ENCODE measurements at places on chromosomes 5 and 9. TPM values are rescaled to one million over a fixed set of nuclear protein-coding genes. Genes with fewer than 3 reads are reported as not detected.

DNA sequence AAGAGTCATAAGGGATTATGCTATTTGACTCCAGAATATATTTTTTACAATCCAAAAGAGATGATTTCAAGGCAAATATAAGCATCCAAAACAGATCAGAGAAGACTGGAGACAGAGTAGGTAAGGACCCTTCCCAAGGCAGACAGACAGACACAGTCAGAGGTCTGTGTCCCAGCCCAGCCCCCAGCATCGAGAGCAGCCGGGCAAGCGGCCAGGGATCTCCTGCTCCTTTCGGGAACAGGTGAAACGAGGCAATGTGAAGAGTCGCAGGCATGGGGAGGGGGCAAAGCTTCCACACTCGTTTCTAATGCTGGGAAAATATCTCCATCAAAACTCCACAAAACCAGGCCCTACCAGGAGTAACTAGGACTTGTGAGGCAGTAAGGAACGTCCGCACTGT lies 5.8 kb downstream of the PAEP start:
- no peaks in the 10 kb centered on the region for H3K4me1 ChIP-seq
- no peak overlapping the region for H3K27ac ChIP-seq
- no peaks in the 10 kb centered on the region for H3K36me3 ChIP-seq
- H3K4me3 ChIP-seq = no peak overlapping the region

DNA sequence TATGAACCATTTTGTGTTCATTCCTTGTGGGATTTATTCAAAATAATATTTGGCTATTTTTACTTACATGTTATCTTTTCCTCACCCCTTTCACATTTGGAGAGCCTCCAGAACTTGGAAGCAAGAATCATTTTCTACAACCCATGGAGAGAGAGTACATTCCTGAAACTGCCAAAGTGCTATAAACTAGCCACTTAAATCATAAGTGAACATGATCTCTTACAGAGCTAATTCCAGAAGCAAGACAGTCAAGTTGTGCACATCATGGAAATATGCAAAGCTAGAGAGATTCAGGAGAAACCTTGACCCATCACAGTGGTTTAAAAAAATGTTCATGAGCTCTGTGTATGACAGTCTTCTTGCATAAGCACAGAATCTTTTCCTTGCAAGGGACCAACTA lies 883.6 kb upstream of the C9orf72 start:
- no peaks in the 10 kb centered on the region for H3K27me3 ChIP-seq
- H3K27ac ChIP-seq = no peak overlapping the region
- no peaks in the 10 kb centered on the region for H3K36me3 ChIP-seq

- H3K36me3 ChIP-seq = no peaks in the 10 kb centered on the region
- H3K4me1 ChIP-seq = no peaks in the 10 kb centered on the region
- H3K27ac ChIP-seq = no peak overlapping the region
- no peak overlapping the region for H3K4me3 ChIP-seq
- no peaks in the 10 kb centered on the region for H3K27me3 ChIP-seq
These were observed 75.3 kb upstream of the SV2C start for GRCh38 chr5:76007904-76008303.

DNA sequence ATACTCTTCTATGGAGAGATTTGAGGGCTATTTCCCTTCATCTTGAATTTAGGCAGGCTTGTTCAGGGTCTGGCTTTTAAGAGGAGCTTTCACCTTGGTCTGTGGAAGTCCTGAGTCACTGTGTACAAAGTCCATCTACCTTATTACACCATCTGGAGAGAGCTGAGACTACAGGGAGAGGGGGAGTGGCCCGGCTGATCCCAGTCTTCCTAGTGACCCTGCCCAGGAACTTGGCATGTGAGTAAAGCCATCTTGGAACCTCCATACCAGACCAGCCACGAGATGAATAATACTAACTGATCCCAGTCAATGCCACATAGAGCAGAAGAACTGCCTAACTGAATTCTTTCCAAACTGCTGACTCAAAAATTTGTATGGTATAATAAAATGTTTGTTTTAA lies 8.4 kb upstream of the IL6ST start:
- DNase-seq = peak; percentile 55
- peaks cover 2% of the 10 kb centered on the region for H3K4me1 ChIP-seq
- no peaks in the 10 kb centered on the region for H3K36me3 ChIP-seq
- H3K27ac ChIP-seq = peak overlapping the region; percentile 42

Gene LCN9
- total RNA-seq = not detected

All from fibroblast of lung (primary cell).